ENCODE measurements at places on chromosomes 12 and 14.

DNA sequence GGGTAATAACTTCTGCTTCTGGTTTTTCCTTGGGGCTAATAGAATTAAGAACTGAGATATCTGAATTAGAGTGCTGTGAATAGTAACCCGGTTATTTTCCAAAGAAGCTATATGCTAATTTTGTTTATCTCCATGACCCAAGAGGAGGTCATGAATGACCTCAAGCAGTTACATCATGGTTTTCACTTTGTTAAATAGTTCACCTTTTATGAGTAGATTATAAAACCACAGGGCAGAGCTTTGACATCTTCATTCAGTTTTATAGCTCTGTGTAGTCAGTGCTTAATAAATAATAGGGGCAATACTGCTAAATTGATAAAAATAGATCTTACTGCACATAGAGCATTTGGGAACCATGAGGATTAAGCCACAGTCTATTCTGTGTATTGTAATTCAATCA lies 462.2 kb downstream of the LRIG3 start:
- DNase-seq, result no peak

GRCh38 chr12:65602610-65603295 lies 221.5 kb upstream of the HMGA2 start:
- peak; percentile 69 for DNase-seq

DNA sequence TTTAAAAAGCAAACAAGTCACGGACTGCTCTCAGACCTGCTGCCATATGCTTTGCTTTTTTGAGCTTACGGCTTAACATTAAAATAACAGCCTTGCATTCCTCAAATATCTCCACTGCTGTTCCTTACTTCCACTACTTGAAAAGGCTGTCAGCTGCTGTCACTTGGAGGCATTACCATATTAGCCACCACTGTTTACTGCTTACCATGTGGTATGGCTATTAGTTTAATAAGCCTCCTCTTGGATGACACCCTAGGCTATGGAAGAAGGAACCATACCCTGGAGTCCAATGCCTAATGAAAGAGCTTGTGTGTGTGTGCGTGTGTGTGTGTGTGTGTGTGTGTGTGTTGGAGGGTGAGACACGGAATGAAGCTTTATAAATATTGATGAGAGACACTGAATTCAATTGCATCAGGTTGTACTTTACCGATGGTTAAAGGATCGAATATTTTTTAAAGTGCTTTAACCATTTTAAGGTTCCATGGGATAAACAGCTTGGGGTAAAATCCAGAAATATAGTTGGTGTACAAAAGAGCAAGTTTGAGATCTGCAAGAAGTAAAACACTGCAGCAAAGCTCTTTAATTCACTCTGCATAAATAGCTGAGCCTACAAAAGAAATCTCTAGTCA lies 174.5 kb downstream of the TTC7B start:
- DNase-seq, result no peak

GRCh38 chr12:42090899-42091298 lies 53.8 kb downstream of the GXYLT1 start:
- no peak for DNase-seq

- no peak for DNase-seq
Observed at GRCh38 chr12:79569679-79570078, 121.1 kb downstream of the PAWR start.

DNA sequence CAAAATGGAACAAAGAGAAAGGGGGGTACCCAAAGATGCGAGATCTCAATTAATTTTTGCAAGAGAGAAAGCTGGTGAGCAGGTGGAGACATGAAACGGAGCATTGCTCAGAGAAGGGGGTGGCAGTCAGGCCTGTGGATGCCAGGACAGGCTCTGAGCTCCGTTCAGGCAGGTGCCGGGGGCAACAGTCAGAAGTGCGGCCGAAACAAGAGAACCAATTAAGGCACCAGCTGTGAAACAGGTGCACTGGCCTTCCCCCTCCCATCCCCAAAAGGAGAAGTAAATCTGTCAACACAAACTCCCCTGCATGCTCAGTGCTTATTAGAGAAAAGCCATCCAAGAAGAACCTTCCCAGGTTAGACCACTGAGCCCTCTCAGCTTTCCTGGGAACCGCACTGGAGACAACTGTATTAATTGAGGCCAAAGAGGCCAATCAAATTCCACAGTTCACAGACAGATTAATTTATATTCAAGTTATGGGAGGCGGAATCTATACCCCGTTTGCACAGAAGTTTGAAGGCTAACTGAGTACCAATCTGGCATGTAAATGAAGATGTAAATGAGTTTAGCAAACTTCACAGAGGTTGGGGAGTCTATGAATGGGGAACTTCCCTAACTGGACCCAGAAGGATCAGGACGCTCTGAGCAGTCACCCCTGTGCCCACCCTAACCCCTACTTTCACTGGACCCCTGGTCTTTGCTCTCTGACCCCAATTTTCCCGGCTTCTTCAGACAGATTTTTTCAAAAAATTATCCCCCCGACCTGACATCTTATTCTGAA lies 20.9 kb downstream of the OAS2 start:
- DNase-seq, result no peak

- DNase-seq, result no peak
Observed at GRCh38 chr14:69501423-69501838, 16.9 kb downstream of the PLEKHD1 start.

DNA sequence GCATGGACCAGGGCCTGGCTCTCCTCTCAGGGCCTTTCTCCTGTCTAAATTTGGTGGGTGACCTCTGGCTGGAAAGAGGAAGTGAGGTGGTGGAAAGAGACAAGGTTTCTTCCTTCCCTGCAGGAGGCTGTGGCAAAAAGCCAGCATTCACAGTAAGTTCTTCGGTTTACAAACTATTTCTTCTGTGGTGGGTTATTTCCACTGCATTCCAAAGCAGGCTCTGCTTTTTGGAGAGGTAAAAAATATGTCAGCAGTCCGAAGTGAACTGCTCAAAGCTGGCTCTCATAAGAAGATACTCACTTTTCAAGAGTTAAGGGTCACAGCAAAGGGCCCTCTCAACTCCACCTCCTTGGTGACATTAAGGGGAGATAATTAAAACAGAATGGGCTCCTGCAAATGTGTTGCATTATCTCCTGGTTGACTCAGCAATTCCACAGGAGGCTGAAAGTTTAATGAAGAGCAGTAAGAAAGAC lies 48.9 kb upstream of the POC1B start:
- peak; percentile 52 for DNase-seq

GRCh38 chr12:53074283-53074998 lies 4.7 kb downstream of the SPRYD3 start:
- no peak for DNase-seq

DNA sequence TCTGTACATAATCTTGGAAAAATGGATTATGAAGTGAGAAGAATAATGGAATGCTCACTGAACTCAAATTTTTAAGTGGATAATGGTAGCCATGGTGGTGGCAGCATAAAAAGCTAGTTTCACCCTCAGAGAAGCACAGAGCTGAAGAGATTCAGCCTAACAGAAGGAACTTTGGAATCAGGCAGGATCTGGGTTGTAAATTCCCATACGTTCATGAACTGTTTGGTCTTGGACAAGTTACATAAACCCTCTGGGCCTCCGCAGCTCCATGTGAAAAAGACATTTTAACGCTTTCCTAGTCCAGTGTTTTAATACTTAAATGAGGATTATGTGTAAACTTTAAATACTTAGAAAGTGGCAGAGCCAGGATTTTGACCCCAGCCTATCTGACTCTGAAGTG lies 26.6 kb downstream of the JKAMP start:
- no peak for DNase-seq

GRCh38 chr14:100193417-100194357 lies 34.2 kb upstream of the DEGS2 start:
- DNase-seq, result no peak

DNA sequence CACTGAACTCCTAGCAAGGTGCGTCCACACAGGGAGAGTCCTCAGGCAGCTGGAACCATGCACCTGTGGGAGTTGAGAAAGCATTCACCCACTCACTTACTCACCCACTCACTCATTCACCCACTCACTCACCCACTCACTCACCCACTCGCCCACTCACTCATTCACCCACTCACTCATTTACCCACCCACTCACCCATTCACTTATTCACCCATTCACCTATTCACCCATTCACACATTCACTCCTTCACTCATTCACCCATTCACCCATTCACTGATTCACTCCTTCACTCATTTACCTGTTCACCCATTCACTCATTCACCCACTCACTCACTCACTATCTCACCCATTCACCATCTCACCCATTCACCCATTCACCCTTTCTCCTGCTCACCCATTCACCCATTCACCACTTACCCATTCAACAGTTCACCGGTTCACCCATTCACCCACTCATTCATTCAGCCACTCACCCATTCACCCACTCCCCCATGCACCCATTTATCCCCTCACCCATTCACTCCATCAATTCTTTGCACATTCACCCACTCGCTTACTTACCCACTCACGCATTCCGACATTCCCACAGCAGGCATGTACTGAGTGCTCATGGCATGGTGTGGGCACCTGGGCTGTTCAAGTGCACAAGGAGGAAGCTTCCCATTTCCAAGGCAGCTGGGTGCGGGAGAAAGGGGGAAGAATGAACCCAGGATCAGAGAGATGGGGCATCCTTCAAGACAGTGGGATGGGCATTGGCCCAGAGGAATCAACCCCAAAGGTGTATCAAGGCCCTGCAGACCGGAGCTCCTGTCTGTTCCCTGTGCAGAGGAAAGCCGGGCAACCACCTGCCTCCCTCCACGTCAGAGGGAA lies 135.2 kb upstream of the C14orf180 start:
- DNase-seq, result no peak

DNA sequence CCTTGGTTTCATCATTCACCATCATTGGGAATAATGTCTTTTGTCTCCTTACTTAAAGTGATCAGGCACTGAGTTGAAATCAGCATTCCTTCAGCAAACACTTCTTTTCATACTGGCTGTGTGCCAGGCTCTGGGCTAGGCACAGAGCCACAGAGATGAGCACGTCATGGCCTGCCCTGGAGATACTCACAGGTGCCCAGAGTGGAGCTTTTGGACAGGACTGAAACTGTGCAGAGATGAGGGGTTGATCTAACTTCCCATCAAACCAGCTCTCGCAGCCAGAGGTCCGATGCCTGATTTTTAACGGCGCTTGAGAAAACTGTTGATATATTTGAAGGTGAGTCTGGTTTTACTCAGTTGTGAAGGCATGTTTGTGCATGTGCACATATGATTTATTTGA lies 43.1 kb downstream of the CACNA1C start:
- DNase-seq, result no peak
